Gastrocnemius medialis (tissue), 4 donors: ENCODE measurements at places on chromosomes 5 and 9. TPM values are rescaled to one million over a fixed set of nuclear protein-coding genes. Genes with fewer than 3 reads are reported as not detected.

The CNTNAP3 gene
- total RNA-seq, result 0.92 TPM

The LIFR gene
- total RNA-seq, result 80.0 TPM

The LNPEP gene
- 33.4 TPM for total RNA-seq

The FUBP3 gene
- 11.8 TPM for total RNA-seq

The FUT7 gene
- total RNA-seq, result not detected

The ISL1 gene
- total RNA-seq, result not detected

The FBLL1 gene
- total RNA-seq, result not detected

The APBA1 gene
- 1.0 TPM for total RNA-seq

The SPACA9 gene
- 0.83 TPM for total RNA-seq

The RFESD gene
- 1.5 TPM for total RNA-seq

The NIPAL4 gene
- not detected for total RNA-seq

The PTGES gene
- total RNA-seq, result 0.51 TPM

The WDR38 gene
- total RNA-seq, result not detected

The LVRN gene
- total RNA-seq, result 0.84 TPM

The SYK gene
- total RNA-seq, result 2.5 TPM

The PCDHGB7 gene
- 3.0 TPM for total RNA-seq

The EQTN gene
- total RNA-seq, result 1.0 TPM

The OLFML2A gene
- total RNA-seq, result 41.8 TPM

The GABRB2 gene
- 0.97 TPM for total RNA-seq

The SPOCK1 gene
- 31.5 TPM for total RNA-seq

The SCGB3A2 gene
- not detected for total RNA-seq

The PCDHGB3 gene
- total RNA-seq, result 0.29 TPM

The PCDHGB2 gene
- 3.4 TPM for total RNA-seq

The LHFPL2 gene
- 3.4 TPM for total RNA-seq

The TCF7 gene
- 0.25 TPM for total RNA-seq

The GPX8 gene
- total RNA-seq, result 2.0 TPM

The ADAMTS12 gene
- 3.1 TPM for total RNA-seq

The TMEM171 gene
- 0.97 TPM for total RNA-seq

The SPATA31C1 gene
- total RNA-seq, result not detected

The DAB2 gene
- 7.2 TPM for total RNA-seq

The RNF224 gene
- total RNA-seq, result not detected

The FOXD4L6 gene
- total RNA-seq, result not detected

The LCN15 gene
- not detected for total RNA-seq

The SEMA6A gene
- total RNA-seq, result 2.8 TPM

The TMED7 gene
- total RNA-seq, result 79.8 TPM

The TSSK1B gene
- not detected for total RNA-seq

The ARHGEF28 gene
- total RNA-seq, result 1.2 TPM

The PPIC gene
- total RNA-seq, result 29.8 TPM

The HK3 gene
- total RNA-seq, result 2.6 TPM
